ENCODE measurements at places on chromosomes 3 and 15.

DNA sequence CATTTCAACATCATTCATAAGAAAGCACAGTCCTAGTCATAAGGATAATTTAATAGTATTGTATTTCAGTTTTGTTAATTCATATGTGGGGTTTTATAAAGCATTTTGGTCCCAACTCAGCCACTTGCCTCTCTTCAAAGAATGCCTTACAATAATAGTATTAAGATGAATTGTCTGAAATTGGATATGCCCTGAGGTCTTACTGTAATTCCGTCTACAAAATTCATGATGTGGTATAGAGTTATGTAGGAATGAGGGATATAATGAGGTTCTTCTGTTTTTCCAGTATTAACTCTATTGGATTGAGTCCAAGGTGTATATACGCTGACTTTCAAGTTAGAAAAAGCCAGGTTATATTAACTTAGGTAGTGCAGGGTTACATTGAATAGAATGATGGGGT is 177.0 kb downstream of the GOLIM4 start:
- DNase-seq, result no peak

- DNase-seq, result no peak
These were observed 27.5 kb upstream of the RPL29 start for GRCh38 chr3:52023101-52023770.

- no peak for DNase-seq
These were observed 32.2 kb downstream of the SLC24A1 start for GRCh38 chr15:65653801-65654521.

GRCh38 chr15:74349241-74349778 is 18.1 kb downstream of the CYP11A1 start:
- no peak for DNase-seq

GRCh38 chr3:11465744-11466616 is 177.7 kb downstream of the VGLL4 start:
- DNase-seq, result no peak

DNA sequence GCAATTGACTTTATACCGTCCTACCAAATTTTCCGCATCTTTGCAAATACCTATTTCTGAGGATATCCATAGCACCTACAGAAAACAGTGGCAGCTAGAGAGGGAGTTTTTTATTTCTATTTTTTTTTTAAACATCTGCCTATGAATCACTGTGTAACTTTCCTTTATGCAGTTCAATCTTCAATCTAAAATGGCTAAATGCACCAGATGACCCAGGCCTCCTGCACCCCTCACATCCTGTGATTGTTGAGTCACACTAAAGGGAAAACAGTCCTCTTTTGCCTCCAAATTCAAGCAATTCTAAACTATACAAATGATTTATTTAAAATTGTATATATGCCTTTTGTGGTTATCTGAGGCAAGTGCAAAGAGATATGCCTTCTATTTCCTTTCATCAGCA is 20.1 kb upstream of the BCL6 start:
- DNase-seq, result no peak

GRCh38 chr3:144989807-144990206 is 1018.2 kb downstream of the DIPK2A start:
- no peak for DNase-seq

DNA sequence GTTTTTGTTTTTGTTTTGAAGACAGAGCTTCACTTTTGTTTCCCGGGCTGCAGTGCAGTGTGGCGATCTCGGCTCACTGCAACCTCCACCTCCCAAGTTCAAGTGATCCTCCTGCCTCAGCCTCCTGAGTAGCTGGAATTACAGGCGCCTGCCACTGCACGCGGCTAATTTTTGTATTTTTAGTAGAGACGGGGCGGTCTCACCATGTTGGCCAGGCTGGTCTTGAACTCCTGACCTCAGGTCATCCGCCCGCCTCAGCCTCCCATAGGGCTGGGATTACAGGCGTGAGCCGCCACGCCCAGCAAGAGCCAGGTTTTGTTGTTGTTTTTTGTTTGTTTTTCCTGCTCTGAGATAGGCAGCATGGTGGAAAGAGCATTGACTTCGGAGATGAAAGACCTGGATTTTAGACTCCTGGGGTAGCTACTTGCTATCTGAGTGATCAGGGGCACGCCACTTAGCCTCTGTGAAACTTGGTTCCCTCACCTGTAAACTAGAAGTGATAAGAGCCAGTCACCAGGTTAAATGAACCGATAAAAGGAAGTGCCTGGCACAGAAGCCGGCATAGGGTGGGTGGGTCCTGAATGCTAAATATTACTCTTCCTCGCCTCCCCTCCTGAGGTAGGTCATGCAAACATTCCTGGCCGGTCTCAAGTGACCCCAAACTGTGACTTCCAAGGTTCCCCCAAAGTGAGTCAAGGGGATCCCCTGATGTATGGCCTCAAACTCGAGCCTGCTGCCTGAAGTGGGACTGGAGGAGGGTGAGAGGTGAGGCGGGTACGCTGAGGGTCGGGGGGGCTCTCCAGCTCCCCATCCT is 62.9 kb upstream of the MCF2L2 start:
- DNase-seq, result no peak

- no peak for DNase-seq
These were observed 21.5 kb upstream of the MYO1E start for GRCh38 chr15:59394166-59394661.
